CD4-positive, alpha-beta T cell treated with Interleukin-2 at 100 ng/mL for 4 hours (primary cell): ENCODE measurements at places on chromosomes 2 and 18.

DNA sequence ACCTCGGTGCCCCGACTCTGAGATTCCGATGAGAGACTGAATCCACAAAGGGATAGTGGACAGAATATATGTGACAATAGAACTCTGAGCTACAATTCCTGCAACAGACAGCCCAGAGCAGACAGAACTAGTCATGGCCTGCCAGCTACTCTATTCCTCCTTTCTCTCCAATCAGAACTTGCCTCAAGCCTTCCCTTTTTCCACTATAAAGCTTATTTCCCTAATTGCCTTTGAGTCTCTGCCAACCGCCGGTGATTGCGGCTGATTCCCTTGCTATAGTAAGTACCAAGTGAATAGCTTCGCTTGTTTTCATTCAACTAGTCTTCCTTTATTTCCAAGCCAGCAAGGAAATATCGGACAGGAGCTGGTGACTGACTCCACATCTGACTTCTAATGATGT is 96.8 kb downstream of the DSC3 start:
- no peak for DNase-seq

- no peak for DNase-seq
These were observed 135.3 kb downstream of the ZNF236 start for GRCh38 chr18:76957384-76958355.

DNA sequence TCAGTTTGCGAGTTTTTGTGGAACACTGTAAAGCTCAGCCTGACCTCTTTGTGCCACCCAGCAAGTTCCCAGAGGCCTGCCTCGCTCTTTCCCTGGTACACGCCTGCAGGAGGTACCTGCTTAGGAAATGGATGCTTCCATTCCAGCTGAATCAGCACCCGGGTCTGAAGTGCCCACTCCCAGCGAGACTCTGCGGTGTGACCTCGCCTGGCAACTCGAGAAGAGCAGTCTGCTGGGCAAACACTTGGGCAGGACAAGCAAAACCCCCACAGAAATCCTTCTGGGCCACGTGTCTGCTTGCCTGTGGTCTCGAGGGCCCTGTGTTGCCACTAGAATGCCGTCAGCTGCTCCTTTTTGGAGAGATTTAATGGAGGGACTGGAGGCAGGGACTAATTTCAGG is 127.6 kb downstream of the MAPK4 start:
- DNase-seq, result no peak

DNA sequence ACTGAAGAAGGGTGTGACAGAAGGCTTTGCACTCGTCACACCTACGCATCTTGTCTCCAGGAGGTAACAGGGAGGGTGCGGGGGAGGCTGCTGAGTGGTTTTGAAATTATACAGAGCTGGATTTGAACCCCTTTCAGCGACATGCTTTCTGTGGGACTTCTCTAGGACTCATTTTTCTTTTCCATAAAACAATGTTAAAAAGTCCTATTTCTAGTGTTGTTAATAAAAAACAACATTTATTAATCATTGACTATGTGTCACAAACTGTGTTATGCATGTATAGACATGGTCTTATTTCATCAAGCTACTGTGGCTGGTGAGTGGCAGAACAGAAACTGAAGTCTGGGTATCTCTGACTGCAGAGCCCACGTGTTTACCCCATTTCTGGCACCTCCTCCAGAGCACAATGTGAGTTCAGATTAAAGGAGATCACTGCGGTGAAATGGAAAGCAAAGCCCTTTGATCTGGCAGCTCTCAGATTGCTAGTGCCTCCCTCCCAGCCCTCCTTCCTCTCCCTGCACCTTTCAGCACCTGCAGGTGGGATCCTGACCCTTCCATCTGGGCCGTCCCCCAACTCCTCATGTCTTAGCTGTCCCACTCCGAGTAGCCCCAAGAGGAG is 315.5 kb upstream of the MYT1L start:
- DNase-seq, result peak; percentile 11

DNA sequence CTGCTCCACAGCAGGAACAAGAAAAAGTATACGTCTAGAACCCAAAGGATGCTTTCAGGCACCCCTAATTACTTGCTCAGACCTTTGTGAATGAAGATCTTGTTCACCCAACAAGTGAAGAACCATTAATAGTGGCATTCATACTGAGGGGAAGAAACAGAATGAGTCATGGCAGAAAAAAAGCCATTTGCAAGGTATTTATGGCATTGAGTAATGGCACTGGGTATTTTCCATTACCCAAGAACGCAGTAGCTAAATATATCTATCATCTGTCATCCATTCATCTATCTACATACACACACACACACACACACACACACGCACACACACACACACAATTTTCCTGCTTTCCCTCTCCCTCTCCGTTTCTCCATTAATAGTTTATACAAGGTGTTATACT is 56.4 kb upstream of the XIRP2 start:
- DNase-seq, result no peak

GRCh38 chr2:195709901-195710806 is 53.1 kb downstream of the SLC39A10 start:
- no peak for DNase-seq

DNA sequence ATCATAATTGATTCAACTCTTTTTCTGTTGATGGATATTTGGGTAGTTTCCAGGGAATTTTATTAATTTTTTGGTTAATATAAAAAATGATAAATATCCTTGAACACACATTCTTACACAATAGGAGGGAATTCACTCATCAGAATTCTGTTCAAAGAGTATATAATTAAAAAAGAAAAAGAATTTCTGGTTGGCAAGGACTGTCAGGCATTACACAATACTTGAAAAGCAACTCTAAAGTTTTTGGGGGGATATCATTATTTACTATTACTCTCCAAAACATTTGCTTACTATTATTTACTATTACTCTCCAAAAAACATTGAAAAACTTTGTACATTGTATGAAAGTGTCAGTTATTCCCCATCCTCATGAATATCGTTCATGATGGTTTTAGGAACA is 38.0 kb downstream of the G6PC2 start:
- no peak for DNase-seq

DNA sequence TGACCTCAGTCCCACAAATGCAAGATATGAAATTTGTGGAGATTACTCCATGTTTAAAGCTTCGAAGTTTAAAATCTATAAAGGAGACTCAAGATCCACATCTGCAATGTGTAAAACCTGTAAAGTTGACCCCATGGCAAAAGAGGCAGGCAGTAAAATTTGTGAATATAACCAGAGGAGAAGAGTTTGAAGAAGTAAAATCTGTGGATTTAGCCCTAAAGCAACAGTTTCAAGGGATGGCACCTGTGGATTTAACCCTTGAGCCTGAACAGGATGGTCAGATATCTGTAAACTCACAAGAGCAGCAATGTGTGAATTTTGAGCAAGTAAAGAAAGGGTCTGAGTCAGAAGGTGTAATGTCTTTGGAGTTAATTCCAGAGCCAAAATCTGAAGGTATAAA is 11.2 kb upstream of the ZNF512 start:
- no peak for DNase-seq

GRCh38 chr2:137886083-137886831 is 78.0 kb upstream of the HNMT start:
- DNase-seq, result no peak

- no peak for DNase-seq
These were observed 28.1 kb downstream of the TMEM163 start for GRCh38 chr2:134690629-134691215.

DNA sequence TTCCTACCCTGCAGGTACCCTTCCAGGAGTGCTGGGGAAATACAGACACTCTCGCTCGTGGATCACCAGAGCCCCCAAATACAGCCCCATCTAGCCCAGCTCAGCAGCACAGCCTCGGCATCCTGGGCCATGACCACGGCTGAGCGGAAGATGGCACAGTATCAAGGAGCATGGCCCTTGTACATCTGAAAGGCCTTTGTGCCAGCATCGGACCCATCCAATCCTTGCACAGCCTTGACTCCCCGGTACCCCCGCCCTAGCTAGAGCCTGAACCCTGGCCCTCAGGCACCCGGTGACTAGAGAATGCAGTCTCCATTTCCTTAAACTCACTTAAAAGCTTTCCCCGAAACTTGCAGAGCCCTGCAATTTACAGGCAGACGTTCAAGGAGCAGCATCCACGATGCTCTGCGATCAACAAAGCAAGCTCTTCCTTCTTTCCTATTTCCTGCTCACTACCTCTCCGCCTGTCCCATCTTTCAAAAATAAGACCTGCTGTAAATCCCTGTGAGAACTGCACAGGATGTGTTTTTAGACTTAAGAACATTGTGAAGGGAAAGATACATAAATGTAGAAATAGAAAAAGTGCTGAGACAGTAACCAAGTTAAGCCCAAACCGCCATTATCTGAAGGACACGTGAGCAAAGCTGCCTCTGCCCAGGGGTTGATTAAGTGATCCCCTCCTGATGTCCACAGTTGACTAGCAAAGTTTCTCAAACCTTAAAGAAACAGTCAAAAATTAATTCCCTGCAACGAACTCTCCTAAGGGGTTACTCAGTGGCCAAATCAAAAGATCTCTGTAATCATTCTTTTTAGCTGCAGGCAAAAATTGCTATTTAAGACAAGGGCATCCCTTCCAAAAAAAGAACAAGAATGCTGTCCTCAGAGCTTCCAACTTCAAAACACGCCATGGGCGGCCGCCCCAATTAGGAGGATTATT is 48.5 kb downstream of the ZNF516 start:
- DNase-seq, result no peak

- peak; percentile 6 for DNase-seq
These were observed 887.9 kb downstream of the NRXN1 start for GRCh38 chr2:50143822-50144575.

- no peak for DNase-seq
These were observed 1.3 kb downstream of the INPP4A start for GRCh38 chr2:98445683-98446581.

DNA sequence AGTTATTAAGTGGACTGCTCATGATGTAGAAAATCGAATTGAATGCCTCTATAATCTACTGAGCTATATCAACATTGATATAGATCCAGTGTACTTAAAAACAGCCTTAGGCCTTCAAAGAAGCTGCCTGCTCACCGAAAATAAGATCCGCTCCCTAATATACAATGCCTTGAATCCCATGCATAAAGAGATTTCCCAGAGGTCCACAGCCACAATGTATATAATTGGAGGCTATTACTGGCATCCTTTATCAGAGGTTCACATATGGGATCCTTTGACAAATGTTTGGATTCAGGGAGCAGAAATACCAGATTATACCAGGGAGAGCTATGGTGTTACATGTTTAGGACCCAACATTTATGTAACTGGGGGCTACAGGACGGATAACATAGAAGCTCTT is 2.0 kb downstream of the KLHL23 start:
- no peak for DNase-seq

DNA sequence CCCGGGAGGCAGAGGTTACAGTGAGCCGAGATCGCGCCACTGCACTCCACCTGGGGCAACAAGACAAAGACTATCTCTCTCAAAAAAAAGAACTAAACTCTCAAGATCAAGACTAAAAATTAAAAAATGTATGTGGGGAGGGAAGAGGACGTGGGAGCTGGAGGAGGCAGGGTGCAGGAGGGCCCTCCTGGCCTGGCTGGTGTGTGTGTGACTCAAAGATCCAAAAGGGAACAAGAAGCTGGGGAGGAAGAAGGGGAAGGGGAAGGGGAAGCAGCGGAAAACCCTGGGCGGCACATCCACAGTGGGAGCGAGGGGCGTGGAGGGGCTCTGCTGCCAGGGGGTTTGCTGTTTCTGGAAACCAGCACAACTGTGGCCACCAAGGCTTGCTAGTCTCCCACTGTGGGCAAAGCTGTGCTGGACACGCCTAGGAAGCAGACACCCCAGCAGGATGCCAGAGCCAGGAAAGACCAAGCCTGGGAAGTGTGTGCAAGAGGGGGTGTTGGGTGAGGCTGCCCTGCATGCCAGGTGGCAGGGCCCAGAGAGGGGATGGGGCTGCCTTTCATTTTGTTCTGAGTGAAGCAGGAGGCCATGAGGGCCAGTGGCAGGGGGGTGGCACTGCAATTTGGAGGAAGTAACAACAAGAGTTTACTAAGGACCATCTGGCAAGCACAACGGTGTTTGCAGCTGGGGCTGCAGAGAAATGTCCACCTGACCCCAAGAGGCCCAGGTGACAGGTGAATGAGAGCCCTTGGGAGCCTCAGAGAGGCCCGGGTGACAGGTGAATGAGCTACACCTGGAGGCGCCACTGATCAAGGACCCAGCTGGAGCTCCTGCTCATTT is 44.5 kb downstream of the ANO7 start:
- DNase-seq, result no peak

DNA sequence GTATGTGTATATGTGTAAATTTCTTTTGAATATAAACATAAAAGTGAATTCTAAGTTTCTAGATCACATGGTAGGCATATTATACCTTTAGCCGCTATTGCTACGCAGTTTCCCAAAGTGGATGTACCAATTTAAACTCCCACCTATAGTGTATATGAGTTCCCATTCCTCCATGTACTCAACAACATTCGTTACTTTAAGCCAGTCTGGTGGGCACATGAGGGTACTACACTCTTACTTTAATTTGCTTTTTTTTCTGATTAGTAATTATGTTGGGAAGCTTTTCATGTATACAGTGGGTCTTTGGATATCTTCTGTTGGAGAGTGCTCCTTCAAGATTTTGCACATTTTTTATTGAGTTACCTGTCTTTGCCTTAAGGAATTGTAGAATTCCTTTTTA is 683.8 kb downstream of the ERBB4 start:
- DNase-seq, result no peak

GRCh38 chr18:13471971-13472628 is 253.5 kb downstream of the LDLRAD4 start:
- DNase-seq, result no peak

DNA sequence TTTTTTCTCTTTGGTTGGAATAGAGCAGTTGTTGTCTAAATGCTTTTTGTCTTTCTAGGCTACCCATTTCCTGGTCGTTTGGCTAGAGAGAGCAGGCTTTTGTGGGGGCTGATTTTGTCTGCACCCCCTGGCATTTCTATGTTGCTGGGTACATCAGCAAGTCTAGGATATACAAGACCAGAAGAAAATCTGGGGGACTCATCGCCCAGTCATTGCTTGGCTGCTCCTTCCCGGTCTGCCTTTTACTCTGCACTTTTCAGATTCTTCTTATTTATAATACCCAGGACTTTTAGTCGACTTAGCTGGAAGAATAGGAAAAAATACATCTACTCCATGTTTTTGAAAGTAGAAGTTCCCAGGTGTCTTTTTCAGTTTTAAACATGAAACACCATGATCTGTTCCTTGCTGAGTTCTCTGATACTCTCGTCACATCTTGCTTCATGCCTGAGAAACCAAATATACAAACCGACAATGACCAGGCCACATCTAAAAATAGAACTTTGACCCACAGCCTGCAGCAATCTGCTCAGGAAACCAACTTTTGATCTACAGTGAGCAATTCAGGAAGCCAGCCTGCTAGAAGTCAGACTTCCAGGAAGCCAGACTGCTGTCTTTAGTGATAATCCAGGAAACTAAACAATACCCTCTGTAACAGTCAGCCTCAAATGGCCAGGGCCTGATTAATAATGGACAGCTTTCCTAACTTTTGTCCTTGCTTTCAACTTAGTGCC is 163.8 kb upstream of the MEX3C start:
- no peak for DNase-seq

- peak; percentile 39 for DNase-seq
These were observed 26.8 kb upstream of the MYO1B start for GRCh38 chr2:191218292-191218898.
